NCI-H1417 treated with DMSO at 0.1 percent for 48 hours (cell line): ENCODE measurements at places on chromosomes 1 and 21.

GRCh38 chr1:180643693-180644092, 11.9 kb downstream of the XPR1 start:
- peak; percentile 31 for DNase-seq

GRCh38 chr1:208206092-208206698, 38.0 kb downstream of the PLXNA2 start:
- no peak for DNase-seq

- no peak for DNase-seq
Measured at GRCh38 chr1:20732071-20732587, 374 bp downstream of the SH2D5 start.

DNA sequence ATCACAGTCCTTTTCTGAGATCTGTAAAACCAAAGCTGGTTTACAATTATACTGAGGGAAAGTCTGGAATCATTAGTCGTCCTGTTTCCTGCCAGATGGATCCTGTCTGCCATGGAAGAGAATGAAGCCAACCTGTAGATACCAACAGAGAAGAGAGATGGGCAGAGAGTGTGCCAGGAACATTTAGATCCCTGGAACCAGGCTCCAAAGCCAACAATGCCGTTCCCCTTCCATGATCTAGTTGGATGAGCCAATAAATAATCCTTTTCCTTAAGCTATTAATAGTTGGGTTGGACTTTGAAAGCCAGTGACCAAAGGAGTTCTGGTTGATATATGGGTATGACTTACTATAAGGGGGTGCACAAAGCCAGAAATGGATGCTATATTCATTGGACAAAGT, 15.0 kb downstream of the CAPN8 start:
- no peak for DNase-seq

GRCh38 chr1:111803951-111804350, 48.2 kb downstream of the DDX20 start:
- DNase-seq: peak; percentile 8

DNA sequence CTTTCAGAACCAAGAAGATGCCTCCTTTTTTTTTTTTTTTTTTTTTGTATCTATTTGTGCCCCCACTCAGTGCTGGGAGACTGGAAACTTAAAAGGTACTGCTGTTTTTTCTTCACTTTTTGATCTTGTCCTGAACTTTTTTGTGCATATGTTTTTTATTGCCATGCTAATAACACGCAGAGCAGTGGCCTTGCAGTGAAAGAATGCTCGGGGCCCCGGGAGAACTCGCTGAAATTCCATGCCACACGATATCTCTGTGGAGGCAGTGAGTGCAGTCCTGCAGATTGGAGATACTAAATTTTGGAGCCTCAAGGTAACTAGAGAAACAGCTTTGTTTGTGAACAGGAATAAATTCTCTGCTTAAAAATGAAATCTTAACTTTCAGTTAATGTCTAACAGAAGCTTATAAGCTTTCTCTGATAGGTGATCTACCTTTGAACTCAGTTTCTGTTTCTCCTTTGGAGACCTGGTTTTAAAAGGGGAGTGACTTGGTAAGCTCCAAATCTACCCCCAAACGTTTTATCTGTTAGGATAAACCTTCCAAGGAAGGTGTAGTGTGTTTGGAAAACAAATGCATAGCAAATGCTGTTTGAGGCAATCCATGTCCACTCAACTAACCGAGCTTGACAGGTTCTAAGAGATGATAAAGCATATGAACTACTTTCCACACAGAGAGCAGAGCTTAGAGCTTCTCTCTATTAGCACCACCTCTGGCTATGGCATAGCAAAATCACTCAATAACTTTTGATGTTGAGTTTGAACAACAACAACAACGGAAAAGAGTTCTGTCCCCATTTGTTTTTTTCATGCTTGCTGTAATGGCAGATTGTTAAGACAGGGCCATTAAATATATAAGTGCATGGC, 113.7 kb upstream of the PLXNA2 start:
- no peak for DNase-seq

DNA sequence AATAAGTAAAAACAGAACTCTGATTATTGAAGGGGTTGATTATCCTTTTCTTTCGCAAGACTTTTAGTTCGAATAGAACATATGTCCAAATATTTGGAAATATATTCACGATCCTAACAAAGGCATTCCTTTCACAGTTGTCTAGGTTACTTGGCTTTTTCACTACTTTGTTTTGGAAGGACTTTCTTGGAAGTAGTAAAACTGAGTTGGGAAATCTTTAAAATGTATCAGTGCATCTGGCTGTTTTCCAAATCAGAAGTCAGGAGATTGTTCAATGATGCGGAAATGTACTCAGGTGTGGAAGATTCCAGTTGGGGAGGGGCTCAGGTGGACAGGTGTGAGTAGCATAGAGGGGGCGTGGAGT, 67.1 kb downstream of the SH3BGR start:
- DNase-seq: no peak

DNA sequence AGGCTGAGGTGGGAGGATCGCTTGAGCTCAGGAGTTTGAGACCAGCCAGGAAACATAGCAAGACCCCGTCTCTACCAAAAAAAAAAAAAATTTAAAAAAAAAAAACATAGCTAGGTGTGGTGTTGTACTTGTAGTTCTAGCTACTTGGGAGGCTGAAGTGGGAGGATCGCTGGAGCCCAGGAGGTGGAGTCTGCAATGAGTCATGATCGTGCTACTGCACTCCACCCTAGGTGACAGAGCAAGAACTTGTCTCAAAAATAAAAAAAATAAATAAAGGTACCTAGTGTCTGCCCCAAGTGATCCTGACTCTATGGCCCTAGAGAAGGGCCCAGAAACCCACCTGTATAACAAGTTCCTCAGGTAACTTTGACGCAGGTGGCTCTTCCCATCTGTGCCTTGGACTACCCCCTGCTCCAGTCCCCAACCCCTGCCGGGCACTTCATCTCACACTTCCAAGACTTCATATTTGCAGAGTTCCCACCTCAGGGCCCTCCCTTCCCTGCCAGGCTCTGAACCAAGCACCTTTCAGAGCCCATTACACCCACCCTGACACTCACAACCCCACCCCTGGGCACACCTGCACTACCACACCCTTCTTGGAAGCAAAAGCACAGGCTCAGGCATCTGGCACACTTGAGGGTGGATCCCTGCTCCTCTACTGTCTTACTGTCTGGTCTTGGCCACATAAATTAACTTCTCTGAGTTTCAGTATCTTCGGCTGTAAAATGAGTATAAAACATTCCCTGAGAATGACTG, 80.2 kb upstream of the KLHDC7A start:
- DNase-seq: no peak

- DNase-seq: no peak
Measured at GRCh38 chr1:63010913-63011660, 227.2 kb downstream of the ATG4C start.

DNA sequence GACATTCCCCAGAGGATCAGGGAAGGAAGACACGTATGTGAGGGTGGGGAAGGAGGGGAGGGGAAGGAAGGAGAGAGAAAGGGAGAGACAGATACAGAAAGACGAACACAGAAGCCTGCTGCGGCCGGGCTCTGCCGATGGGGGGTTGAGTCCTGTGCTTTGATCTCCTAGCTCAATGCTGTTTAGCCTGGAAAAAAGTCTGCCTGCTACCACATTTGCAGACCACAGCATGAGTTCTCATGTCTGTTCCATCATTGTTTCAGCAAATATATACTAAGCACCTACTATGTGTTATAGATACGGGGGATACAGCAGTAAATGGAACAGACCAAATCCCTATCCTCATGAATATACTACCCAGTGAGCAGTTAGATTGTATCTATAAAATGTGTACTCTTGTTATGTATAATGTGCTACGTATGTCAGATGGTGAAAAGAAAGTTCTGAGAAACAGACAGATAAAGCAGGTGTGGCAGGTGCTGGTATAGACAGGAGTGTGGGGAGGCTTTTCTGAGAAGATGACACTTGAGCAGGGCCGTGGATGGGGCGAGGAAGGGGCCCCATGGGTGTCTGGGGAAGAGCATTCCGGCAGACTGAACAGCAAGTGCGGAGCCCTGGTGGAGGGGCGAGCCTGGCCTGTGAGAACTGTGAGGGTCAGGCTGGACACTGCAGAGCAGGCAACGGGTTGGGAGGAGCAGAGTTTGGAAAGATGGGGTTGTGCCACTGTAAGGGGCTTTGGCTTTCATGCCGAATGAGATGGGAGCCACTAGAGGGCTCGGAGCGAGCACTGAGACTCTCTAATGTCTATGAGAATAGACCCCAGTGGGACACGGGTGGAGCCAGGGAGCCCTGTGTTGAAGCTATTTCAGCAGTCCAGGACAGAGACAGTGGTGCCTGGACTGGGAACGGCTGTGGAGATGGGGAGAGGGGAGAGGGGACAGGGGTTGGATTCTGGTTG, 34.1 kb downstream of the KIAA1614 start:
- no peak for DNase-seq

- no peak for DNase-seq
Measured at GRCh38 chr1:227887697-227888403, 59.9 kb downstream of the WNT9A start.

- no peak for DNase-seq
Measured at GRCh38 chr1:170580636-170581440, 48.9 kb downstream of the GORAB start.

DNA sequence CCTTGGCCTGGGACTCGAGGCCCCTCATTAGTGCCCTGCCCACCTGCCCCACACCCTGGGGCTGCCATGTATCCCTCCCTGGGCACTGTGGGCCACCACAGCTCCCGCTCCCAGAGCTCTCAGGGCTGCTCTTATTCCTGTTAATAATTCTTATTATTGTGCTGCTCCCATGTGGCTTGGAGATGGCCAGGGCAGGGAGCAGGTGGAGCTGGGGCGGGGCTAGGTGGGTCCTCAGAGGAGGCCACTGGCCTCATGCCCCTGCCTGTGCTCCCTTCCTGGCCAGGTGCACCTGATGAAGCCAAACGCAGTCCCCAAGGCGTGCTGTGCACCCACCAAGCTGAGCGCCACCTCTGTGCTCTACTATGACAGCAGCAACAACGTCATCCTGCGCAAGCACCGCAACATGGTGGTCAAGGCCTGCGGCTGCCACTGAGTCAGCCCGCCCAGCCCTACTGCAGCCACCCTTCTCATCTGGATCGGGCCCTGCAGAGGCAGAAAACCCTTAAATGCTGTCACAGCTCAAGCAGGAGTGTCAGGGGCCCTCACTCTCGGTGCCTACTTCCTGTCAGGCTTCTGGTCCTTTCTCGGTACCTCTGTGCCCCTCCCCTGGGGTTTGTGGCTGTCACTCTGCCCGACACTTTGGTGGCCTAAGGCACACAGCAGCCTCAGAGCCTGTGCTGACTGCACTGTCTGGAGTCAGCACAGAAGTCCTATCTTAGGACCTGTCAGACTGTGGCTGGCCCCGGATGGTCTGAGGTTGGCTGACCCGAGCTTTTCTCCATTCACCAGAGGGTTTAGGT, 34.1 kb downstream of the BMP8A start:
- DNase-seq: no peak

DNA sequence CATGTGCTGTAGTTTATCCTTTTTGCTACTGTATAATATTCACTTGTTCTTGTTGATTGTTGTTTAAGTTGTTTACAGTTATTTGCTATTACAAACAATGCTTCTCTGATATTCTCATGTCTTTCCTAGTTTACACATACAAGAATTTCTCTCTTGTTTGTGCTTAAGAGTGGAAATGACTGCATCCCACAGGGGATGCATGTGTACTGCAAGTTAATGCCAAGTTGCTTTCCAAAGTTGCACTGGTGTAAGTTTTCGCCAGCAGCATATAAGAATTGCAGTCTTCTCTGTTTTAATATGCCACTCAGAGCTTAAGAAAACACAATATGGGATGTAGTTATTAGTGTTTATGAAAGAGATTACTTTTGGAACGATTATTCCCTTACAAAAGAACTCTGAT, 97.7 kb downstream of the NEK7 start:
- no peak for DNase-seq

GRCh38 chr1:154176337-154176736, 15.6 kb downstream of the TPM3 start:
- DNase-seq: no peak

- no peak for DNase-seq
Measured at GRCh38 chr1:185404907-185405568, 88.0 kb upstream of the IVNS1ABP start.

- no peak for DNase-seq
Measured at GRCh38 chr21:42405064-42406013, 1.6 kb downstream of the UBASH3A start.

GRCh38 chr1:246182149-246182851, 324.8 kb downstream of the SMYD3 start:
- no peak for DNase-seq

GRCh38 chr1:5598824-5599395, 393.3 kb downstream of the NPHP4 start:
- no peak for DNase-seq

DNA sequence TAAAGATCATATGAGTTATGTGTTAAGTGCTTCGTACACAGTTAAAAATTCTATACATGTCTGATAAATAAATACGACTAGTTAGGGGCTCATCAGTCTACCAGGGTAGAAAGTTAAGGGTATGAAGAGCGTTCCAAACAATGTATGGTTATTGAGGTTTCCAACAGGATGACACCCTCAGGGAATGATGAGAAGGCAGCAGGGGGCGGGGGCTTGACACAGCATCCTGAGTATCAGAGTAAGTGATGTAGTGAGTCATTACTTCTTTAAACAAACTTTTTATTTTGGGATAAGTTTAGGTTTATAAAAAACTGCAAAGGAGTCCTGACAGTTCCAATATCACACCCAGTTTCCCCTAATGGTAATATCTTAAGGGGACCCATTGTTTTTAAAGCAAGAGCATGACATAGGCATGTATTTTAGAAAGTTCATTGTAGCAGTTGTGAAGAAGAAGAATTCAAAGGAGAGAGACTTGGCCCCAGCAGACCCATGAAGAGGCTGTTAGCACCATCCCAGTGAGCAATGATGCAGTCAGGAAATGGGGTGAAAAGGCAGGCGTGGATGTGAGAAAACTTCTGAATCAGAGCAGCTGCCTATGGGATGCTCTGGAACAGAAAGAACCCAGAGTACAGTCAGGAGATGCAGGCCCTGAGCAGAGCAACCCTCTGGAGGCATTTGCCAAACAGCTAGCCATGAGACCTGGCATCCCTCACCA, 15.0 kb upstream of the PSMB2 start:
- DNase-seq: no peak

DNA sequence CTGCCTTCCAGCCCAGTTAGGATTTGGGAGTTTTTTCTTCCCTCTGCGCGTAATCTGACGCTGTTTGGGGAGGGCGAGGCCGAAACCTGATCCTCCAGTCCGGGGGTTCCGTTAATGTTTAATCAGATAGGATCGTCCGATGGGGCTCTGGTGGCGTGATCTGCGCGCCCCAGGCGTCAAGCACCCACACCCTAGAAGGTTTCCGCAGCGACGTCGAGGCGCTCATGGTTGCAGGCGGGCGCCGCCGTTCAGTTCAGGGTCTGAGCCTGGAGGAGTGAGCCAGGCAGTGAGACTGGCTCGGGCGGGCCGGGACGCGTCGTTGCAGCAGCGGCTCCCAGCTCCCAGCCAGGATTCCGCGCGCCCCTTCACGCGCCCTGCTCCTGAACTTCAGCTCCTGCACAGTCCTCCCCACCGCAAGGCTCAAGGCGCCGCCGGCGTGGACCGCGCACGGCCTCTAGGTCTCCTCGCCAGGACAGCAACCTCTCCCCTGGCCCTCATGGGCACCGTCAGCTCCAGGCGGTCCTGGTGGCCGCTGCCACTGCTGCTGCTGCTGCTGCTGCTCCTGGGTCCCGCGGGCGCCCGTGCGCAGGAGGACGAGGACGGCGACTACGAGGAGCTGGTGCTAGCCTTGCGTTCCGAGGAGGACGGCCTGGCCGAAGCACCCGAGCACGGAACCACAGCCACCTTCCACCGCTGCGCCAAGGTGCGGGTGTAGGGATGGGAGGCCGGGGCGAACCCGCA, at the start of gene PCSK9:
PCSK9 (plus strand) TSS at position 207 of the 741 bp plus-strand sequence; CDS start at position 497, 290 bp downstream.
- no peak for DNase-seq

GRCh38 chr1:207221934-207222351, 99.5 kb upstream of the CD55 start:
- DNase-seq: no peak
